ENCODE measurements at places on chromosomes 3 and 15.

- no peak for DNase-seq
Measured at GRCh38 chr3:11613851-11614487, 29.7 kb downstream of the VGLL4 start.

DNA sequence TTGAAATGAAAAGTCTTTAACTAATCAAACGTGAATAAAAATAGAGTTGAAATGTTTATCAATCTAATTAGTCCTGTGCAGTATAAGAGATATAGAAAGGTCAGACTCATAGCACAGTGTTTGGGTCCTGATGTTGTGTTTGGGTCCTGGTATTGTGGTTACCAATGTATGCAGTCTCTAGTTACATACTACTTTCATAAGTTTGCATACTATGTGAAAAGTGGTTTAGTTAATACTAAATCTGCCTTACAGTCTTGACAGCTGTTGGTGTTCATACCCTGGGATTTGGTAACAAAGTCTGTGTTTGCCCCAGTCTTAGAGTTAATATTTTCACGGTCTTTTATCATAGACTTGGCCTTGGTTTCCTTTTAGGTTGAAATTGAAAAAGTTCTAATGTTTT, 41.7 kb downstream of the KIF15 start:
- DNase-seq = no peak

DNA sequence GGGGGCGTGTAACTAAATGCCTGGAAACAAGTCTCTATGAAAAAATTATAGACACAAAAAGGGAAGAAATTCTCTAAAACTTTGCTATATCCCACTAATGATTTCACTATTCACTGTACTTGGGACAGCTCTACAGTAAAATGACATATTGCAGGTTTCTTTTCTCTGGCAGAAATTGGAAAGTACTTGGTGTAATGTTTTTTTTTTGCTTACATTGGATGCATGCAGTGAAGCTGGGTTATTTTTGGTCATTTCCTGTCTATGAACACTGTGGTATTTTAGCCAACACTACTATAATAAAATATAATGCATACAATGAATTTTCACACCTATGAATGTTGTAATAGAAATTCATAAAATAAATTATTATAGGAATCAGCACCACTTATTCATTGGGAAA, 109.7 kb downstream of the LRRC49 start:
- no peak for DNase-seq

GRCh38 chr3:117052395-117052794, 342.8 kb downstream of the TUSC7 start:
- DNase-seq = no peak

- peak; percentile 63 for DNase-seq
Measured at GRCh38 chr15:85707519-85708338, 87.0 kb downstream of the KLHL25 start.

- DNase-seq = no peak
Measured at GRCh38 chr3:12421132-12421531, 63.1 kb upstream of the TSEN2 start.

- DNase-seq = no peak
Measured at GRCh38 chr3:152105446-152105845, 163.3 kb upstream of the MBNL1 start.

DNA sequence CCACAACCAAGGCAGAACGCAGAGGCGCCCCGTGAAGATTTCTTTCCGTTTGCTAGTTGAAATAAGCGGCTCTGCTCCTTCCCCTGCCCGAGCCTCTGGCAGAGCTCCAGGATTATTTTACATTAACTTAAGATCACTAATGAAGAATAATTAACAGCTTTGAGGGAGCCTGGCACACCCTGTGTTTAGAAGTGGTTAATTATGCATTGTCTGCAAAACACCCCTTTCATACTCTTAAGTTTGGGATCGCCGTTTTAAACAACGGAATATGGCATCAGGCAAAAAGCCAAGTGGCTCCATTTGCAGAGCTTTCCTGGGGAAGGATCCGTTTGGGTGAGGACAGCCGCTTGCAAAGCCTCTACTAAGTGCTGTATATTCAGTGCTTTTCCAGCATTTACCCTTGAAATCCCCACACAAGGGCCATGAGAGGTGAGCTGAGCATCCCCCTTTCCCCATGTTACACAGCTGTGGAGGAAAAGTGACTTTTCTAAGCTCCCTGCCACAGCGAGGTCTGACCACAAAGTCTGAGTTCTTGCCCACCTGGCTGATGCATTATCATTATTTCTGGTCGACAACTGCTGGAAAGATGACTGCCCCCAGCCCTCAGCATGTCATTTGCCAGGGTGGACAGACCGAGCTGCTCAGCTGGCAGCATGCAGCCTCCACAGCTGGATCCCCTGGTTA, 33.9 kb downstream of the IQSEC1 start:
- DNase-seq = no peak

DNA sequence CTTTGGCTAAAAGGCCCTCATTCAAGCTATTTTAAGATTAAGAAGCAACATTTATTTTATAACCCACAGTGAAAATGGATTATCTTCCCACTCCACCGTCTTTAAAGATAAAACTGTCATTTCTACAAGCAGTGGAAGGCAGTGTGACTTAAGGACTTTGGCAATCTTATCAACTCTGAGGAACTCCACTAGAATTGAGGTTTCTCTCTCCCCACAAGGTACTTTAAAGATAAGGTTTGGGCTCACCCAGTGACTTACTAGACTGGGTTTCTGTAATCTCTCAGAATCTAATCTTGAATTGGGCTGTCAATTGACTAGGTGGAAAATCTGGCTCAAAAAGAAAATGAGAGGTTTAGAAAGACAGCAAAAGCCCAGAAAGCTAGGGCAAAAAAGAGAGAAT, 21.7 kb downstream of the ZNF385D start:
- no peak for DNase-seq

DNA sequence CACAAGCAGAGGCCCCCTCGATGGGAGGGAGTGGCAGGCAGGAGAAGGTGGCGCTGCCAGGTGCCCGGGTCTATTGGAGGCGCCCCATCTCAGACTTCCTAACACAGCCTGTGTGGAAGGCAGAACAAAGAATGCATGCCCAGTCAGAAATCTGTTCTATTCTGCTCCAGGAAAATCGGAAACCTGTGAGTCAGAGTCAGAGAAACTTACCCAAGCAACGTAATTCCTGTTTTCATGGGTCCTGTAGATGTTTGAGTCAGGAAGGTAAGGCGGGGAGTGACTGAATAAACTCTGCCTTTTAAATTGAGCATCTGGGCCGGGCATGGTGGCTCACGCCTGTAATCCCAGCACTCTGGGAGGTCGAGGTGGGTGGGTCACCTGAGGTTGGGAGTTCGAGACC, 13.7 kb downstream of the MAP6D1 start:
- DNase-seq = no peak
